ENCODE measurements at places on chromosomes 5 and 9.

DNA sequence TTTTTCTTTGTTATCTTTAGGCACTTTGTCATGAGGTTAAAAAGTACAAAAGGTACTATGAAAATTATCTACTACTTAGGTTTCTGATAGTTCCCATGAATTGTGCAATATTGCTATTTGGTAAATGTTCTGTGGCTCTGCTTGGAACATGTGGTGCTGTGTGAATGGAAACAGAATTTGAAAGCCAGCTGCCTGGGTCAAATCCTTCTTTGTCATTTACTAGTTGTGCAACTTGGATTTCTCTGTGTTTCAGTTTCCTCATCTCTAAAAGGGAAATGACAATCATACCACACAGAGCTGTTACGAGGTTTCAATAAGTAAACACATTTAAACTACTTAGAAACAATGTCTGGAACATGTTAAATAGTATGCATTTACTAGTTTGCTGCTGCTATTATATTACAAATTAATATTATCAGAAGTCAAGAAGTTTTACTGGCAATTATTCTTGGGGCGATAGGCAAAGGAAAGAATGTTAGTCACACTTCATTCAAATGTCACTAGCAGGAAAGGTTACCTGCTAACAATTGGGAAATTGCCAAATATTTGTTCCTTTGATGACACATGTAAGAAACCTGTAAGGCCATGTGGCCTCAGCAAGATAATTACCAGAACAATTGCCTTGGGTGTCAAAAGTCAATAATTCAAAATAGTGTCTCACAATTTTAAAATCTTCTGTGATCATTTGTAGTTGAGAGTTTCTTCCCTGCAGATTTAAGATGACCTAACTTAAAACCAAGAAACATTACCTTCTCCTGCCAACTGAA lies 184.8 kb downstream of the KIAA0825 start:
- DNase-seq, result no peak

- DNase-seq, result no peak
Measured at GRCh38 chr9:3205421-3206095, 320.2 kb downstream of the RFX3 start.

DNA sequence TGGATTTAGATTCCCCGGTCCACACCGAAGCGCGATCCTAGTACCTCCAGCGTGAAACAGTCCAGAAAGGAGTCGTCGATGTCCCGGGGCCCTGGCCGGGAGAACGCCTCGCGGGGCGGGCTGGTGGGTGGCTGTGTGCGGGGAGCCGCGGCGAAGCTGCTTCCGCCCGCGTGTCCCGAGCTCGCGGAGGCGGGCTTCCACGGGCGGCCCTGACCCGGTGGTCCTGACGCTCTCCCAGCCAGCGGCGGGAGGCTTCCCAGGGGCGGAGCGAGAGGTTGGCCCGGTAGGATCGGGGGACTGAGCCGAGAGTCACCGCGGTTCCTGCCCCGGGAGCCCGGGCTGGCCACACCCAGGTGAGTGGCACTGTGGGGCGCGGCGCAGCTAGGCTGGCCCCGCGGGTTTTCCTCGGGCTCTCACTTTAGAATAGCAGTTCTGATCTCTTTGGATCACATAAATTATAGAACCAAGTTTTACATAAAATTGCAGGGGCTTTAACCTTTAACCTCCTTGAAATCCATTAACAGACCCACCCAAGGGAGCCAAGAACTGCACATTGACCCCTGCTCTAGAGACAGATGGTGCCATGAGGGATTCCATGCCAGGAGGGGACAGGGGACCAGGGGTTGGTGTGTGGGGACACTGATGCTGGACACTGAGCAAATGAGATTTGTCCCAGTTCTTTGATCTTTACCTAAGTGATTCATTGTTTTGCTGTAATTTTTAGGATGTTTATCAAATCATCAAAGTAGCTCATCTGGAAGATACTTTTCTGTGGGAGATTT lies 29.2 kb upstream of the IL31RA start:
- no peak for DNase-seq

DNA sequence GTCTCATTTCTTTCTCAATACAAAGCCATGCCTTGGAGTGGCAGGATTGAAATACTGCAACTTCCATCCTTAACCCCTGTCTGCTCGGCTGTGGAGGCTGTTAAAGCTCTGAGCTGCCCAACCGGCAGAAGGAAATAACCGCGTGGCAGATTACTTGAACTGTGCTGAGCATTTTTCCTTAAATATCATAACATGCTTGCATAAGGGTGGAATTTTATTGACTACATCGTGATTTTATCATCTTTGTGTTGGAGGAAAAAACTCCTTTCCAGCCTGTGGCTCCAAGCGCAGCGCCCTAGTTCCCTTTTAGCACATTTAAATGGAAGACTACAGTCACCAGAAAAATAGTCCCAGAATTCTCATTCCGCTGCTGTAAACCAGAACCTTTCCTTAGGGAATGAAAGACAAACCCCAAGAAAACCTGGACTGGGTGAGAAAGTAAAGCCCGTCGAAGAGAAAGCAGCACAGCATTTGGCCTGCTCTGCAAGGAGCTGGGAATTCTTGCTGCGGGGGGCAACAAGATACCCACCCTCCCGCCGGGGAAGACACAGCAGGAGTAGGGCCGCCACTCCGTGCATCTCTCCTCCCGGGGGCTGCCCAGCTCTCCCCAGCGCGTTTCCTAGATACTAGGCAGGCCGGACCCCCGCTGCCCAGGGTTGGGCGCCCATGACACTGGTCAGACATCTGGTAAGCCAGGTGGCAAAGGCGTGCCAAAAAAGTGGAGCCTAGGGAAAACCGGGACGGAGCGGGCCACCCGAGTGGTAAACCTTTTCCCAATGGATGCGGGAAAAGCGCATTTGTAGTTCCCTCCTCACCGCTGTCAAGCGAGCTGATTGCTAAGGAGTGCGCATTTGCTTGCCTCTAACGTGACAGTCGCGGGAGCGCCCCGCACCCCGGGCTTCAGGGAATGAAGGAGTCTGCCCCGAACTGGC lies 1.3 kb downstream of the SHC3 start:
- DNase-seq, result no peak

GRCh38 chr9:20376731-20377375 lies 245.4 kb downstream of the MLLT3 start:
- no peak for DNase-seq

DNA sequence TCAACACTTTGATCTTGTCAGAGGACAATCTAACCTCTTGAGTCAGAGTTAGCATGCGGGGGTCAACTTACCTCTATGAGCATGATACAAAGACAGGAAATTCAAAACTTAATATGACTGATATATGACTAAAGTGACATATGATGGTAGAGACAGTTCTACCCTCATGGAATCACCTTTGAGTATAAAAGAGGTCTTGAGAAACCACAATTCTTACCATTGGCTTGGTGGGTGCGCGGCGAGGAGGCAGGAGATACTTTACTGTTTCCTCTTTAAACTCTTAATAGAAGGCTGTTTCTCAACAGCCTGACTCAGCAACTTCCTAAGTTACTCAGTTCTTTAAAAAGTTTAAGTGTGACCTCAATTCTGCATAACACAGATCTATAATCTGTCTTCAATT lies 372.8 kb downstream of the KIAA0825 start:
- DNase-seq, result no peak

GRCh38 chr9:5886114-5886939 lies 4.4 kb upstream of the MLANA start:
- peak; percentile 53 for DNase-seq

DNA sequence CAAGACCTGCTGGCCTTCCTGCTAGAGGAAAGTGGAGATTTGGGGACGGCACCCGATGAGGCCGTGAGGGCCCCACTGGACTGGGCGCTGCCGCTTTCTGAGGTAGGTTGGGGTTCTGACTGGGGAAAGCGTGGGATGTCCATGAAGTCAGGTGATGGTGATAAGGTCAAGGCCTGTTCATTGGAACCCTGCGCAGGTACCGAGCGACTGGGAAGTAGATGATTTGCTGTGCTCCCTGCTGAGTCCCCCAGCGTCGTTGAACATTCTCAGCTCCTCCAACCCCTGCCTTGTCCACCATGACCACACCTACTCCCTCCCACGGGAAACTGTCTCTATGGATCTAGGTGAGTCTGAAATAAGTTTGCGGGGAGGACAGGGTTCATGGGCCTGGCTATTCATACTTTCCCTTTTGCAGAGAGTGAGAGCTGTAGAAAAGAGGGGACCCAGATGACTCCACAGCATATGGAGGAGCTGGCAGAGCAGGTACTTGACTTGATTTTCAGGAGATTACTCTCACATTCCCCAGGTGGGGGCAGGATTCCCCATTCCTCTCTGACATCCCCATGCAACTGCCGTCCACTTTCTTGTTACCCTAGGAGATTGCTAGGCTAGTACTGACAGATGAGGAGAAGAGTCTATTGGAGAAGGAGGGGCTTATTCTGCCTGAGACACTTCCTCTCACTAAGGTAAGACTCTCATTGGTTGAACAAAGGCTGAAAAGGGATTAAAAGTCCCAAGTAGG lies 505 bp downstream of the CREB3 start:
- DNase-seq, result peak; percentile 30

GRCh38 chr9:136316271-136316751 lies 11.0 kb upstream of the GPSM1 start:
- no peak for DNase-seq

GRCh38 chr5:126542441-126542840 lies 52.6 kb downstream of the ALDH7A1 start:
- DNase-seq, result no peak

- DNase-seq, result no peak
Measured at GRCh38 chr9:137750566-137750965, 127.0 kb upstream of the CACNA1B start.

DNA sequence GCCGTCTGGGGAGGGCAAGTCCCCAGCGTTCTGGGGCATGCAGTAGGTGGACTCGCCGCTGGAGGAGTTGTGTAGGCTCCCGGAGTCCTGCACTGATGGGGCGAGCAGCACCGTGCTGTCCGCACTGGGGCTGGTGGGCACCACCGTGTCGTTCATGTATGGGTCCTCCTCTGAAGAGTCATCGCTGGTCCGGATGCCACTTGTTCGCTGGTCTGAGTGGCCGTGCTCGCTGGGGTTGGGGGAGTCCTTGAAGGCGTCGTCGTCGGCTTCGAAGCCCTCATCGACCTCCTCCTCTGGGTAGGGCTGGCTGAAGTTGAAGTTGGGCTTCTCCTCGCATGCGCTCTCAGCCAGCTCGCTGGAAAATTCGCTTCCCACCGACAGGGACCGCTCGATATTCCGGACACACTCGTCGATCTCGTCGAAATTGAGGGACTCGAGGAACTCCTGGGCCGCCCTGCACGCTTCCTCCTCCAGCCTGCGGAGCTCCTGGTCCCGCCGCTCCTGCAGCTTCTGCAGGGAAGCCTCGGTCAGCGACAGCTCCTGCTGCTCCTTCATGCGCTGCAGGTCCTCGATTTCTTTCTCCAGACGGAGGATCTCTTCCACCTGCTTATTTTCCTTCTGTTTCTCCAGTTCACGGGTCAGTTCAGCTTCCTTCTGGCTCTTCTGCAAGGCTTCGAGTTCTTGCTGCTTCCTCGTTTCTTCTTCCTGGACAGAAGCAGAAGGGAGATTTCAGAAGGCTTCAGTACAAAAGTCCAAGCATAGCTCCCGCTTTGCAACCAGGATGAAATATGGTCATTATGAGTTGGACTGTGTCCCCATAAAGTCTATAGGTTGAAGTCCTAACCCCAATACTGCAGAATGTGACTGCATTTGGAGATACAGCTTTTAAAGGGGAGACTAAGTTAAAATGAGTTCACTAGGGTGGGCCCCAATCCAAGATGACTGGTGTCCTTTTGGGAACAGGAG lies 84.6 kb upstream of the RETREG1 start:
- no peak for DNase-seq

DNA sequence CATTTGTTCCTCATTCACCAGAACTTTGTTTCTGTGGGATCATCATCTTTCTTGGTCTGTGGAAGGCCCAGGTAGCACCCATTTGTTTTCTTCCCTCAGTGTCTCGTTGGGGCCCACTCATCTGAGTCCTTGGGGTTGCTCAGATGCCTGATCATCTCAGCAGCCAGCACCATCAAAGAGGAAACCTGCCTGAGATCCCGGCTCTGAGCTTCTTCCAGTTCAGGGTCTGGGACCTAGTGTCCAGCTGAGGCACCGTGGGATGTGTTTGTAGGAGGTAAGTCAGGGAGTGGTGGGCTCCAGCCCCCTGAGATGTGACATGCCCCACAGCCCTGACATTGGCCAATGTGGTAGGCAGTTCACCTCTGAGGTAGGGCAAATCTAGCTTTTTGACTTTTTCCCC lies 9.4 kb upstream of the CD180 start:
- DNase-seq, result no peak

Measured in NCI-H510A (cell line).